Memory B cell (primary cell): ENCODE measurements at places on chromosomes 3 and 15.

DNA sequence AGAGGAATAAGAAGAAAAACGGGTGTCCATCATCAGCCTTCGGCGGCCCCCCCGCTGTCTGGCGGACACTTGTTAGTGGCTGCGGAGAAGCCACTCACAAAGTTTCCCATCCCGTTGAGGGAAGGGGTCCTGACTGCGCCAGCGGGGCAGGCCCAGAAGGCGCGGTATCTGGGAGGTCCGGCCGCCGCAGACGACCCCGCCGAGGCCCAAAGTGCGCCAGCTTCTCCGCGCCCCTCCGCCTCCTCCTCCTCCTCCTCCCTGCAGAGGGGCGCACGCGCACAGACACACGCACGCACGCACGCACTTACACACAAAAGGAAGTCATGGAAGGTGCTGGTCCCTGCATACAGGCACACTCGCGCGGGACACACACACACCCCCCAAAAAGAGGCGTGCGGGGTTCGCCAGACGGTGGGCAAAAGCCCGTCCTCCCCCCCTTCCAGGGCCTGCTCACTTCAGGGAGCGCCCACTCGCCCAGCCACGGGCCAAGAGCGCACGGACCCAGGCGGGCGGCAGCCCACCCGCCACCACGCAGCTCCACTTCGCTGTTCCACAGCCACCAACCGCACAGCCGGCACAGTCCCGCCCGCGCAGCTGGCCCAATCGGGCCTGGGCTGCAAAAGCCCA lies 18.0 kb downstream of the ZNF148 start:
- peak; percentile 57 for DNase-seq

- DNase-seq = no peak
Measured at GRCh38 chr15:35674873-35675781, 129.2 kb upstream of the DPH6 start.

DNA sequence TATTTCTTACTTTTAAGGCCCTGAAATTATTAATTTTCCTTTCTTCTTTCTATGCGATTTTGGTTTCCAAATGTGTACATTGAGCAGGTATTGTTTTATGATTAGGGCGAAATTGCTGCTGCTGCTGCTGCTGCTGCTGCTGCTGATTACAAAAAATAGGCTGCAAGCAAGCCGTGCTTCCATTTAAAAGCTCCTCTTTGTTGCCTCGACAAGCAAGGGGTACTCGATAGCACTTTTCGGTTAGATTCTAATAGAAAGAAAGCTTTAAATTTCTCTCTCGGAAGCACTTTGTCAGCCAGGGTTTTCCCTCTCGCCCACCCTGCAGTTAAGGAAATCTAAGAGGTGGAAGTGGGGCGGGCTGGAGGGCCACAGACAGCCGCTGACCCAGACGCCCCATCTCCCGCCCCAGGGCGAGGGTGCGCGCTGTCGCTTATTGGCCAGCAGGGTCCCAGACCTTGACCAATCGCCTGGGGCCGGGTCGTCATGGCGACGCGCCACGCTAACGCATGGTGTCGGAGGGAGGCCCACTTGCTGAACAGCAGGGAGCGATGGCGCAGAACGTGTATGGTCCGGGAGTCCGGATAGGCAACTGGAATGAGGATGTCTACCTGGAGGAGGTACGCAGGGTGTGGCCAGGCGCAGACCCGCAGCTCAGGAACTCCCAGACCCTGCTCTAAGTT lies at the start of gene CFAP161:
TSS of gene CFAP161 (plus strand) at position 489 of the 680 bp plus-strand sequence. CDS start at position 549, 60 bp downstream.
- no peak for DNase-seq

DNA sequence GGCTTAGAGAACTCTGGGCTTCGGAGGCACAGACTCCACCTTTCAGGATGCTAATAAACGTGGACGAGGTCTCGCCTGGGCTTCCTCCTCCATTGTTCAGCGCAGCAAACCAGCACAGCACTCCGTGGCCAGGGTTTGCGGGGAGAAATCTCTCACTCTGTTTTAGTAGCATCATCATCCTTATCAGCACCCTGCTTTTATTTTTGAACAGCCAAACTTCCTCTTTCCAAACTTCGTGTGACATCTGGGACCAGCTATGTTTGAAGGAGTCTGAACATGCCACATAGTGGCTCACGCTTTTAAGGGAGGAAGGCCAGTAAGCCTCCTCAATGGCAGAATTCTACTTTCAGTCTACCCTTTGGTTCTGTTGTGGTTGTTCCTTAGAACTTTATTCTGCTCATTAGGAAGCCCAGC lies 149.0 kb downstream of the PGPEP1L start:
- no peak for DNase-seq

- DNase-seq = no peak
Measured at GRCh38 chr3:21839176-21839575, 88.2 kb upstream of the ZNF385D start.

DNA sequence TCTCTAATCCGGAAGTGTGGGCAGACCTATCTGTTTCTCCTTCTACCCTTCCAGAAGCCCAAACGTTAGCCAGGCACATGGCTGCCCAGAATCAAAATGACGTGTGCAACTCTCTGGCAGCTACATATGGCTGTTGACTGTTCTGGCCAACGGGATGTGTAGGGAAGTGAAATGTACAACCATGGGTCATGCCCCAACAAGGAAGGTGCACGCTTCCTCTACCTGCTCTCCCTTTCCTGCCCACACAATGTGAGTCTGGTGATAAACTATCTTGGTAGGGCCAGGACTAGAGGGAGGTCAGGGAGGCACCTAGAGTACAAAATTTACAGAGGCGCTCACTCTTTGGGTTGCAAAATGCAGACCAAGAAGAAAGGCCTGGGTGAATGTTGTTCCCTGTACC lies 495.9 kb upstream of the PROK2 start:
- DNase-seq = no peak

GRCh38 chr3:11391174-11391879 lies 119.1 kb downstream of the ATG7 start:
- no peak for DNase-seq

DNA sequence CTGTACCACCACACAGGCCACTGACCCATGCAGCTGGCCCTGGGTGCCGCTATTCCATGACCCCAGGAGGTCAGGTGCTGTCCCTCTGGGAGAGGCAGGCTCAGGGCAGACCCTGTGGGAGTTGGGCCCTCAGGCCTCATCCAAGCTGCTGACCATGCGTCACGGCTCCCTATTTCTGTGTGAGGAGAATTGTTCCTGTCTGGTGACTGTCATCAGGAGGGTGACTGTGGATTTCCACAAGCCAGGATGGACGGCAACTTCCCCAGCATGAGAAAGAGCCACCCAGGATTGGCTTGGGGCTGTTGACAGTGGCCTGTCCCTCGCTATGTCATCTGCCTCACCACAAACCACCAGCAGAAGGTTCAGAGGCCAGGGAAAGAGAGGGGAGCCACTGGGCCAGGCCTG lies 41.4 kb downstream of the ZDHHC19 start:
- no peak for DNase-seq

DNA sequence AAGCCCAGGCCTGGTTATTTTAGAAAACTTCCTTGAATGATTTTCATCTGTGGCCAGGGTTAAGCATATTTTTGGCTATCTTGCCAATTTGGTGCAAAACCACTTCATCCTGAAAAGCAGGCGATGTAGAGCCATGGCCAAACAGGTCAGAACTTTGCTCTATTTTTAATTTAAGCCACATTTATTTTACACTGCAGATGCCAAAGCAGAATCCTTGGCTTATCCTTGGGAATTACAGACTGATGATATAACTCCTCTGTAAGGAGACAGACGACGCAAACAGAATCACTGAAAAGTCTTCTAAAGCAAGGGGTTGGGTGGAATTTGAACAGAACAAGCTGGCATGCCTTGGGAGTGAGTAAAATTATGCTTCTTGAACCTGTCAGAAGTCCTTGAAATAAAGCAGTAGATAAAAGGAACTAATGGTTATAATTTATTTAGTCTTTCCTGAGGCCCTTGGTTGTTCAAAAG lies 121.9 kb downstream of the CHST2 start:
- DNase-seq = no peak

GRCh38 chr3:146308682-146309081 lies 57.8 kb upstream of the PLSCR4 start:
- no peak for DNase-seq

DNA sequence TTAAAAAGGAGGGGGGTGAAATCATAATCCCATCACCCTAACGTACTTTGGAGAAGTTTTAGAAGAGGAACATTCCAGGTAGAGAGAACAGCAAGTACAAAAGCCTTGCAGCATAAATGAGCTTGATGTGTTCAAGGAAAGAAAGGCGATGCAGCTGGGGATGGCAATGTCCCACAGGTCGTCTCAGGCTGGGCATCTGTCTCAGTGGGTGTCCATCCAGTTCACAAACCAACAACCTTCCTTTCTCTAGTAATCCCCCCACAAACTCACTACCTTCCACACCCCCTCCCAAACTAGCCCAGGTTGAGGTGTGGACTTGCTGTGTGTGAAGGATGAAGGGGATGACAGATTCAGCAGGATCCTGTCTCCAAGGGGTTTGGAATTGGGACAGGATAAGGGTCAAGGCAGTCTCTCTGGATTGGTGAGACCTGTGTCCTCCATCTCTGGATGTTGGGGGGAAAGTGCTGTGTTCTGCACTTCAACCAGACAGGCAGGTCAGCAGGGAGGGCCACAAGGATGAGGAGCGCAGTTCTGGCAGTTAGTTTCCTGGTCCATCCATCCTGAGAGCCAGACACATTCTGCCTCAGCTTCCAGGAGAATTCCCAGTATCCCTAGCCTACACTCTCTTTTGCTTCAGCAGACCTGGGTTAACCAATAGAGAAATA lies 1.7 kb upstream of the ESYT3 start:
- DNase-seq = no peak

GRCh38 chr3:51605938-51606337 lies 65.1 kb upstream of the TEX264 start:
- no peak for DNase-seq

DNA sequence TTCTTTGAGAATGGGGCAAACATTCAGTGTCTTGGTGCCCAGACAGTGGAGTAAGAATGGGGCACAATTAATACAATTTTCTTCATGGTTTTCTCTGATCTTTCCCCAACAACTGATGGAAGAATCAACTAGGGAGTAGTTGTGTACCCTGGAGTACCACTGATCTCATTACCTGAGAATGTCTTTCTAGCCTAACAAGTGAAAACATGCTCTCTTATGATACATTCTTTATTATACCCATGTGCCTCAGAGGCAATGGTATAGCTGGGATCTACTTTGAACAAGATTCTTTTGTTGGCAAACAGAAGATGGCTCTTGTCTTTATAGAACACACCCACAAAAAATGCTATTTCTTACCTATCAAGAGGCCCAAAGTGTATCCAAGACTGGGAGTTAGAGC lies 250.6 kb upstream of the CMC1 start:
- DNase-seq = no peak

DNA sequence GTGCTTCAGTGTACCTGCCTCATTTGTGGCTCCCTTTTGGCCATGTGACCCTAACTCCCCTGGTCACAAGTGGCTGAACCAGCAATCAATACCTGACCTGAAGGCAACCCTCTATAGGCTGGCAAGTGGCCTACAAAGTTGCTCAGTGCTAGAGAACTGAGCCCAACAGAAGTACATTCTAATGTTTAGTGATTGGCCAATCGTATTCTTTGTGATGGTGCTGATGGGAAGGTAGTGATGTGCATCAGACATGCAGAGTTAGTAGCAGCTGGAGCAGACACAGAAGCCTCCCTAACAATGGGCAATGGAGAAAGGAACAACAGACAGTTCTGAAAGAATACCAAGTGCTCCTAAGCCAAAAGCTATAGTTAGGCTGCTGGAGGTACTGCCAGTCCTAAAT lies 10.4 kb upstream of the ATOSA start:
- no peak for DNase-seq

DNA sequence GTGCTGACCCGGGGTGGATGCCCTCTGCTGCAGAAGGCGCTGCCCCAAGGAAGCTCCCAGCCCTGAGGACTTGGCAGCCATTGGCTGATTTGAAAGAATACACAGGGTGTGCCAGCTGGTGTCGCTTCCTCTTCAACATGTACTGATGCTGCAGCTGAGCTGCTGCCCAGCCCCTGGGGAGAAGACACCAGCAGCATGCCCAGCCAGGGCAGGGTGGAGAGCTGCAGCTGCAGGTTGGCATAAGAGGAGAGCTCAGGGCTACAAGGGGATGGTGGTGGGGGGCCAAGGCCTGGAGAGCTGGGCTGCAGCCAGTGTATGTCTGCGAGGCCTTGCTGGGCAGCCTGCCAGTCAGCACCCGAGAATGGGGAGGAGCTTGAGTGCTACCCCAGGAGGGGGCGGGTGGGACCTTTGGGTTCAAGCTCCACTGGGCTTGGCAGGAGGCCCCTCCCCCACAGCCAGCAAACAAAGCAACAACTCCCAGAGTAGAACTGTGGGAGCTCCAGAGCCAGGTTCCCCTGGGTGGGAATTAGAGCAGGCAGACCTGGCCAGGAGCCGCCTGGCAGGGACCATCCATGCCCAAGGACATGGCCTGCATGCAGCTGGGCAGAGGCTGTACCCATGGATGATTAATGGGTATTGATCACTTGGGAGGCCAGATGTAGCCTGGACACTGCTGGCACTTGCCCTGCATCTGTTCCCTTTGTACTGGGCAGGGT lies 9.2 kb upstream of the SEMA4B start:
- DNase-seq = peak; percentile 71

DNA sequence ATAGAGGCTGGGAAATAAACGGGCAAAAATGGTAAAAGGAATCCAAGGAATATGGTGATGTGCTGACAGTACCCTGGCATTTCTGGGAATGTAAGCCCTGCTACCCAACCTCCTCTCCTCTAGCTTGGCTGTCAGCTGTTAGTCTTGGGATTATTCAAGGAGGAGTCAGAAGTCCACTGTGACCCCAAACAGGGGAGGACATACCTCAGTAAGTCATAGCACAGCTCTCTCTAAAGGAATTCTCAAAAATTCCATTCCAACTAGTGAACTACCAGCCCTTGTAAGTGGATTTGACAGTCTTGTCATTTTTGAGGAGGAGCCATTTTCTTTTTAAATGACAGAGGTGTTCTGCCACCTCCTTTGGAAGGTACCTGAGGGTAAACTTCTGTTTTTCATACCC lies 207.5 kb downstream of the PDCD6IP start:
- DNase-seq = no peak

DNA sequence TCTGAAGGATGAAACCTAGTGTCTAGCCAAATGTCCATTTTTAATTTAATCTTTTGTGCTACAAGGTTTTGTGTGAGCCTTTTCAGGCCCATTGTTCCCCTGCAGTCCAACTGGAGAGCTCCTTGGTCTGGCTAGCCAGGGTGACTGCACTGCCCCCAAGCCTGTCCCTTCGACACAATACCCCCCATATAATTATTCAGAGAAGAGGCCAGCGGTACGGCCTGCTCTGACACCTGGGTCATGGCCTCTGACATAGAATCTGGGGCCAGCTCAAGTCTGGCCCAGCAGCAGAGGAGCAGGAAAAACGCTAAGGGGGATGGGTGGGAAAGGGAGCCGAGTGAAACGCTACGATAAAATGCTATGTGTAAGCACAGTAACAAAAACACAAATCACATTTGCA lies 64.2 kb upstream of the PYGO1 start:
- DNase-seq = no peak
